ENCODE measurements at places on chromosomes 1 and 21.

DNA sequence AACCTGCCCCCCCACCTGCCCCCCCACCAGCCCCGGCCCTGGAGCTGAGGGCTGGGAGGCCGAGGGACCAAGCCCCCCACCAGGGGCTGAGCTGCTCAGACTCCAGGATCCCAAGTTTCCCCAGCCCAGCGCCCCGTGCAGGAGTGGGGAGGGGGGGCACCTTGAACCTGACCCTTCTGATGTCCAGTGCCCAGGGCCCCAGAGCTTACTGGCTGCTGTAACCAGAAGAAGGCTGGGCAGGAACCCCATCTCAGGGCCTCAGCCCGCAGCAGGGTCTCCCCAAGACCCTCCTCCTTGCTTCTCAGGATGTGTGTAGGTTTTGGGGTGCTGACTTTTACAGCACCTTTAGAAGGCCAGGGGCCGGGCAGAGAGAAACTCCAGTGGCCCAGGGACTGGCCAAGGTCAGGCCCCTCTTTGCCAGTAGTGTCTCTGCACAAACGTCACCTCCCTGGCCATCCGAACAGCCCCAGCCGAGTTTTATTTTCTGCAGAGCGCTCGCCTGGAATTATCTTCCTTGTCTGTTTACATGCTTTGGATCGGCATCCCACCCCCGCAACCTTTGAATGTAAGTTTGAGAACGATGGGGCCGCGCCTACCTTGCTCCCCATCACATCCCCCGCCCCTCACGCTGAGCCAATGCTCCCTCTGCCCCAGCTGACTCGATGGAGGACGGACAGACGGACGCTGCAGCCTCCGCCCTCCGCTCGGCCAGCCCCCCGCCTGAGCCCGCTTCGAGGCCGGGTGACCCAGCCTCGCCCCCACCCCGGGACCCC is 70.1 kb upstream of the CASZ1 start:
- DNase-seq = no peak

DNA sequence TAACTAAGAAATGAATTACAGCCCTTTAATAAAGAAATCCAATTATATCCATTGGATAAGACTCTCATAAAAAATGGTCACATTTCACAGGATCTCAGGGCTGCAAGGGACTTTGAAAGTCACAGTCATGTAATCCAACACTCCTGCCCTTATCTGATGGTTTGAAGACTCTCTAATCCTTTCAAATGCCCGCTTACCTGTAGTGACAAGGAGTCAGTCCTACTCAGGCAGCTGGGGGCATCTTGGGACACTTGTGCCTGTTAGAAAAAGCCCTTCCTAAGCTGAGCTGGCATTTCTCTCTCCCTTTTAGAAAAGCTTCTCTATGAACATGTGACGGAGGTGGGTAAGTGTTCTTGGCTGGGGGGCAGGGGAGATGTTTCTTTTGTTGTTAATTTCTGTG is 11.0 kb upstream of the ZNF691 start:
- no peak for DNase-seq

DNA sequence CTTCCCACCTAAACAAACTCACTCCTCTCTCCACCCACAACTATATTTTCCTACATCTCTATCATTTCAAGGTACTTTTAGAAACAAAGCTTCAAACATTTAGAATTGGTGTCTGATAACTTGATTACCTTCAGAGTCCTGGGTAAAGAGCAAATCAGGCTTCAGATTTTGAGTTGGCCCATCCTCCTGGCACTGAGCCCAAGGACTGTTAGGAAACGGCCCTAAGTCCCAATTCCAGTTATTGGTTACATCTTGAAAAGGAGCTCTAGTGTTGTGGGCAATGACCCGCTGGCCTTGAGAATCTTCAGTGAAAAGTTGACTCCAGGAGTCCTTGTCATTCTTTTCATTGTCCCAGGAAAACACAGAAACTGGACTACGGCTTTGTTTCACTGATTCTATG is 15.1 kb downstream of the MTFR1L start:
- DNase-seq = no peak

GRCh38 chr1:229563701-229564100 is 5.2 kb upstream of the ABCB10 start:
- peak; percentile 61 for DNase-seq

- no peak for DNase-seq
These were observed 424.3 kb downstream of the KCNT2 start for GRCh38 chr1:196183941-196184340.

GRCh38 chr1:188615321-188615720 is 1786.6 kb downstream of the PLA2G4A start:
- no peak for DNase-seq

DNA sequence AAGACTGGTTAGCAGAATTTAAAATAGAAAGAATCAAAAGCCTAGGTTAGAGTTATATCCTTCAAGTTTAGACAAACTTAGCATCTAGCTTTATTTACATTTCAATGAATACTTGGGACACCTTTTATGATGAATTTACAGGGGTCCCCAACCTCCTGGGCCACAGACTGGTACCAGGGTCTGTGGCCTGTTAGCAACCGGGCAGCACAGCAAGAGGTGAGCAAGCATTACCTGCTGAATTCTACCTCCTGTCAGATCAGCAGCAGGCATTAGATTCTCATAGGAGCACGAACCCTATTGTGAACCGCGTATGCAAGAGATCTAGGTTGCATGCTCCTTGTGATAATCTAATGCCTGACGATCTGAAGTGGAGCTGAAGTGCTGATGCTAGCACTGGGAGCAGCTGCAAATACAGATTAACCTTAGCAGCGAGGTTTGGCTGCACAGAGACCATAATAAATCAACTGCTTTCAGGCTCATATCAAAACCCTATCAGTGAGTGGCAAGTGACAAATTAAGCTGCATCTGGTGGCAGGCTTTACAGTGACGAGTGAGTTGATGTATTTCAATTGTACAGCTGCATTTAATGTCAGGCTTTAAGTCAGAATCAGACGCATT is 82.0 kb downstream of the UCHL5 start:
- no peak for DNase-seq

- DNase-seq = peak; percentile 81
These were observed 4.5 kb upstream of the CRABP2 start for GRCh38 chr1:156709757-156710489.

DNA sequence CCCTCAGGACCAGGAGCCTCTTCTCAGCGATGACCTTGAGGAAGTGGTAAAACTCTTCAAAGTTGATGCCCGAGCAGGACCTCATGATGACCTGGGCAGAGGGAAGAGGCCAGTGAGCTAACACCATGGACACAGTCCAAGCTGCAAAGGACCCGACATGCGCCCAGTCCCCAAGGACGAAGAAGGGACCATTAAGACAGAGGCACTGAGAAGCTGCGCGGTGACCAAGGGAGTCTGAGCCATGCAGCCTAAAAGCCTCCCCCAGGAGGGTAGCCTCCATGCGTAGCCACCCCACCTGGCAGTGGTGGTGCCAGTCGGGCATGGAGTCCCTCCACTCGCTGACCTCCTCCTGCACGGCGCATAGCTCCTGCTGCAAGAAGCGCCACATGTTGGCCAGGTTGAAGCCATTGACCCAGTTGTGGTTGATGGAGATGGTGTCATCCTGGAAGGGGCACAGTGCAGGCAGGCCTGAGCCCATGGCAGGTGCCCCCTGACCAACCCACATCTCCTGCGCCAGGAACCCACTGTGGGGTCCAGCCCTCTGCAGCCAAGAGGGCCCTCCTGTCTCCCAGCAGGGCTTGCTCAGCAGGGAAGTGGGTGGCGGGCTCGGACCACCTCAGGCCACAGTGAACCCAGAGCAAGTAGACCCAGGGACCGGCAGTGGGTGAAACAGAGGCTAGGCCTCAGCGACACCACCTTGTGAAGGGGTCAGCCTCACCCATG is 2.4 kb downstream of the JMJD4 start:
- no peak for DNase-seq

GRCh38 chr1:196732526-196732925 is 42.1 kb upstream of the CFHR3 start:
- no peak for DNase-seq

- DNase-seq = no peak
These were observed 3.7 kb upstream of the SAMD11 start for GRCh38 chr1:920010-920409.

DNA sequence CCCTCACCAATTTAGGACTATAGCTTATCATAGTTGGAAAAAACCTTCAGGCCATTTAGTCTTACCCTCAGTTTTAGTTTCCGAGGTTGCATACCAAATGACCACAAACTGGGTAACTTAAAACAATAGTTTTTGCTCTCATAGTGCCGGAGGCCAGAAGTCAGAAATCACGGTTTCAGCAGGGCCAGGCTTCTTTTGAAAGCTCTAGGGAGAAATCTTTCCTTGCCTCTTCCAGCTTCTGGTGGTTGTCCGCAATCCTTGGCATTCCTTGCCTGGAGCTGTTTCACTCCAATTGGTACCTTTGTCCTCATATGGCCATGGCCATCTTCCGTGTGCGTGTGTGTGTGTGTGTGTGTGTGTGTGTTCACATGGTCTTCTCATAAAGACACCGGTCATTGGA is 12.4 kb upstream of the PLXNA2 start:
- no peak for DNase-seq

DNA sequence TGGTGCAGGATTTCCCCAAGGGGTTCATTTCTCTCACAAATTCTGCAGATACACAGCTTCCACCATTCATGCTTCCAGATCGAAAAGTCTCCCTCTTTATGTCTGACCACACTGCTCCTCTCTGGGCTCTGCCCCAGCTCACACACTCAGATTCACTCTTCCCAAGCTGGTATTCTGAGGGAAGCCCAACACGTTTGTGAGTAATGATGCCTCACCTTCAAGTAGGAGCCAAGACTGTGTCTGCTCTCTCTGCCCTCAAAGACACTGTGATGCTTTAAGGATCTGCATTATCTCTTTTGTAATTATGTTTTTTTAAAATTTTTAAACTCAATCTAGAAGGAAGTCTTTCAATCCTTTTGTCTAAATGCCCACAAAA is 19.8 kb downstream of the PRAMEF11 start:
- no peak for DNase-seq

- no peak for DNase-seq
These were observed 154.0 kb upstream of the WNT4 start for GRCh38 chr1:22296701-22297591.

Data from heart left ventricle (tissue), 16 donors.